ENCODE measurements at places on chromosomes 1 and 21.

DNA sequence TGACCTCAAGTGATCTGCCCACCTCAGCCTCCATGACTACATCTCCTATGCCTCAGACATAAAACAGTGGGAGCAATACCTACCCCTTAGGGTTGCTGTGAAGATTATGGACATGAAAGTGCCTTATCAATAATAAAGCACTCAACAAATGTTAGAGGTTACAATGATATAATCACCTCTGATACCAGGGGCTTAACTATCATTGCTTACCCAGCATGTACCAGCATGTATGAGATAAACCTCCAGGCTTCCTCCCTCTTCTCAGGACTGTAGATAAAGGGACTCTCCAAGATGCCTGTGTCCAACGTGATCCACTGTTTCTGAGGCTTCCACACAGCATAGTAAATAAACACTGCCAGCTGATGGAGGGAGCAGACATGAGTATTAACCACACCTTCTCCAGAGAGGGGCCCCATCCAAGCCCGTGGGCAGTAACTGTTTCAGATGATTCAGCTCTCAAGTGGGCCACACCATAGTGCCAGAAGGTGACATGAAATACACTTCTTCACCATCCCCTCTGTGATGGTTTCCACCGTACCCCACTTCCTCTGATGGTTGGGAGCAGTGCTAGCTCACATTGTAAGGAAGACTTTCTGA, 26.2 kb downstream of the RHBDL2 start:
- DNase-seq: no peak

DNA sequence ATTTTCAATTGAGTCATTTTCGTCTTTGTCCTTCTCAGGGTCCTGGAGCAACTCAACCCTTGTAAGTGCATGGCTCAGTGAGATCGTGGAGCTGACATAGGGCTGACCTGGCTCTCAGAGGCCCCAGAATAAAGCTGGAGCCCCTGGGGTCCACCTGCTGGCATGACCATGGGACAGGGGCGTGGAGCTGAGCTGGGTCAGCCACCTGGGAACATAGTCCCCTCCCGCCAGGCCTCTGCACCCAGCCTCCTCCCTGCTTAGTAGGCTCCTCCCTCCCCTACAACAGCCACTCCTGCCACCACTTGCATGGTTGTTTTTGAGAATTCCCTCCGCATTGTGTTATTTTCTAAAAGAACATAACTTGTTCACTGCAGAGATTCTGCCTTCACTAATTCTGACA, 3.1 kb upstream of the RIPK4 start:
- no peak for DNase-seq

DNA sequence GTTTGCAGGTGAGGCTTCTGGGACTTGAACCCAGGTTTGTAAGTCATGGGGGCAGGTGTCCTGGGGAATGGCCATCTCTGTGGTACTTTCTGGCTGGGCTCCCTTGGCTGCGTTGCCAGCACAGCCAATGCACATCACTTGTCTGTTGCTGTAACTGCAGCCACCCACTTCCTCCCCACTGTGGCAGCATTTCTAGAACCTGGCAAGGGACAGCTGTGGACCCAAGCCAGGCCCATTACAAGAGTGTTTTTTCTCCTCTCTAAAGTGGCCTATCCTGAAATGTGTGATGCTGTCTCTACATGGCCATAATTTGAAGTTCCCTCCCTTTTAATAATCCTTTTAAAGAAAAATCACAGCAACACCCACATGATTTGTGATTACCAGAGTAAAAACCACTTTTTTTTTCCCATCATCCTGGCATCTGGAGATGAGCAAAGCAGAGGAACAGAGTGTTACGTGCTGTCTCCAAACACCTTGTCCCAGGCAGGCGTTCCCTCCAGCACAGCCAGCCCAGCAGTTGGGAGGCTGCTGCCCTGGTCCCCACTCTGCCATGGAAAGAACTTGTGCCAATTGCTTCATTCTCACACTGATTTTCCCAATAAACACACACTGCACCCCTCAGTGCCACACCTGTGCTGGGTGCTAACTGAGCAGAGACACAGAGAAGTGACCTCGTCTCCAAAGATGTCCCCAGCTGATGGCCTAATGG, 360.6 kb upstream of the USP24 start:
- no peak for DNase-seq

- no peak for DNase-seq
Observed at GRCh38 chr1:153422450-153423068, 6.2 kb downstream of the S100A7A start.

Measured in NCI-H524 (cell line).